ENCODE measurements at places on chromosomes 4 and X. TPM values are rescaled to one million over a fixed set of nuclear protein-coding genes. Genes with fewer than 3 reads are reported as not detected.

The CSAG2 gene
- not detected for total RNA-seq

The COX7B2 gene
- total RNA-seq = not detected

The MAGEA6 gene
- 0.57 TPM for total RNA-seq

The GPR143 gene
- total RNA-seq = not detected

The VCX3A gene
- not detected for total RNA-seq

The GBA3 gene
- not detected for total RNA-seq

- no peak for DNase-seq
These were observed 11.5 kb upstream of the CHST7 start for GRCh38 chrX:46561824-46562657.

DNA sequence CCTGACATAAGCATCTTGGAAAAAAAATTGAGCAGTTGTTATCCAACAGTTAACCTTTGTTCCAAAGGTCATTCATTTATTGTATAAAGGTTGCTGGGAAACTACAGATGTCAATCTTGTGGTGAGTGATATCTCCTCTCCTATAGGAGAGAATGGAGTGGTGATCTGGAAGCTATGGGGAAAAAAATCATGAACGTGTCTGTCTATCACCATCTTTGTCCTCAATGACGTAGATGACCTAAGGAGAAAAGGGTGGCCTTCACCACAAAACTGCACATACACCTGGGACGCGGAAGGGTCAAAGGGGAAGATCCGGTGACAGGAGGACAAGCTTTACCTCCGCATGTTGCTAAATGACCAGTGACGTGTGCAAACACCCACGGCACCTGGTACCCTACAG, 27.3 kb downstream of the ASB5 start:
- no peak for DNase-seq

- no peak for DNase-seq
These were observed 964 bp downstream of the VEGFC start for GRCh38 chr4:176791591-176792325.

DNA sequence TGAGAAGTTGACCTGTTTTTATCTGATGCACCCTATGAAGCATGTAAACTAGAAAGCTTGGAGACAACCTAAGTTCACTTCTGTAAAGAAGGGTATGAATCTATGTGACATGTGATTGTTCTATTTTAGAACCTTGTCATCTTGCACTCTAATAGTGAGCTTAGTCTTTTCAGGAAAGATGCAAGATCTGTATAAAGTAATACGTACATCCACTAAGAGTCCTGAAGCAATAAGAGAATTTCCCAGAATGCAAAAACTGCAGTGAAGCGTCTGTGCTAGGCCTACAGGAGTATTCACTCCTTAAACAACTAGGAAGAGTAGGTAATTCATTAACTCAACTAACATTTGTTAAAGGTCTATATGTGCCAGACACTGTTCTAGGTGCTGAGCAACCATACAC, 23.3 kb upstream of the NDP start:
- DNase-seq = no peak

DNA sequence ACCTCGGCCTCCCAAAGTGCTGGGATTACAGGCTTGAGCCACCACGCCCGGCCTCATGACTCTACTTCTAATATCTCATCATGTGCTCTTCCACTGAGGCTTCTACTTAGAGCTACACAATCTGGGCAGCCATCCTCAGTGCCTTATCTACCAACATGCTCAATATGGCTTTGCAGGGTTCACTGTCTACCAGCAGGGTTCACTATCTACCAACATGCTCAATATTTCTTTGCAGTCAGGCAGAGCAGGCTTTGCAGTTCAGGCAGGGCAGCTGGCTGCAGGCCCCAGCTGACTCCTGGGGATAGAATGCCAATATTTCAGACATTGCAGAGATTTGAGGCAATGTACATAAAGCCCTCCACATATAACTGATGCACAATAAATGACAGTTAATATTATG, 47.5 kb downstream of the PKD2 start:
- DNase-seq = peak; percentile 28

DNA sequence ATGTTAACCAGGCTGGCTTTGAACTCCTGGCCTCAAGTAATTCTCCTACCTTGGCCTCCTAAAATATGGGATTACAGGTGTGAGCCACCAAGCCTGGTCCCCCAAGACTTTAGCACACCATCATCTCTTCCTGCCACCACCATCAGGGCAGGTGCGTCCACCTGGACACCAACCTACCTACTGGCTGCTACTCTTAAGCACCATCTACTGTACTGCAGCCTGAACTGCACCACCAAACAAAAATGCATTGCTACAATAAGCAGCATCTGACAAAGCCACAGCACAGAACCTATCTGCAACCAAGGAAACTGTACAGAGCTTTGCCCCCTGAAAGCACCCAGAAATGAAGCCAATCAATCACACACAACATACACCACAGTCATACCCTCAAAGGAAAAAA, 139.7 kb downstream of the EFHC2 start:
- no peak for DNase-seq

- DNase-seq = no peak
These were observed 6.0 kb downstream of the PLP1 start for GRCh38 chrX:103782640-103783039.
